Neural progenitor cell (in vitro differentiated cells): ENCODE measurements at places on chromosomes 1 and 21. TPM values are rescaled to one million over a fixed set of nuclear protein-coding genes. Genes with fewer than 3 reads are reported as not detected.

- H3K4me3 ChIP-seq = no peak overlapping the region
- H3K36me3 ChIP-seq = no peaks in the 10 kb centered on the region
- H3K4me1 ChIP-seq = no peaks in the 10 kb centered on the region
- H3K27me3 ChIP-seq = no peaks in the 10 kb centered on the region
- DNase-seq = no peak
- H3K27ac ChIP-seq = no peak overlapping the region
These were observed 19.6 kb upstream of the KCNQ4 start for GRCh38 chr1:40763742-40764532.

GRCh38 chr1:220783453-220783852, 3.3 kb upstream of the MTARC1 start:
- no peak overlapping the region for H3K4me3 ChIP-seq

DNA sequence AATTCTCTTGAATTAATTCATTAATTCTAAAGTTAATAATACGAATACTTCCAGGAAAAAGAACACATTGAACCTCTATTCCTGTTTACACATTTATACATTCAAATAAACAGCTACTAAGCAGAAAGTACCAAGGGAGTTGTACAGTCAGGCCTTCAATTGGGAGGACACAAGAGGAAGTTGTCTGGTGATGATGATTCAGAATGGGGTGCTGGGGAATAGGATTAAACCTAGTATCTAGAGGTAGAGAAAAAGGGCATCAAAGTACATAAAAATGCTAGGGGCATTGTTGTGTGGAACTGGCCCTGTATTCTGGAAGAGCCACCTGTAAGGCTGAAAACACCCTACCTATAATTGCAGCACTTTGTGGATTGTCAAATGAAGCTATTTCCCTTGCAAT, 71.7 kb upstream of the MROH9 start:
- DNase-seq = no peak
- no peak overlapping the region for H3K27ac ChIP-seq
- peaks cover under 1% of the 10 kb centered on the region for H3K4me1 ChIP-seq
- no peaks in the 10 kb centered on the region for H3K27me3 ChIP-seq
- no peak overlapping the region for H3K4me3 ChIP-seq

DNA sequence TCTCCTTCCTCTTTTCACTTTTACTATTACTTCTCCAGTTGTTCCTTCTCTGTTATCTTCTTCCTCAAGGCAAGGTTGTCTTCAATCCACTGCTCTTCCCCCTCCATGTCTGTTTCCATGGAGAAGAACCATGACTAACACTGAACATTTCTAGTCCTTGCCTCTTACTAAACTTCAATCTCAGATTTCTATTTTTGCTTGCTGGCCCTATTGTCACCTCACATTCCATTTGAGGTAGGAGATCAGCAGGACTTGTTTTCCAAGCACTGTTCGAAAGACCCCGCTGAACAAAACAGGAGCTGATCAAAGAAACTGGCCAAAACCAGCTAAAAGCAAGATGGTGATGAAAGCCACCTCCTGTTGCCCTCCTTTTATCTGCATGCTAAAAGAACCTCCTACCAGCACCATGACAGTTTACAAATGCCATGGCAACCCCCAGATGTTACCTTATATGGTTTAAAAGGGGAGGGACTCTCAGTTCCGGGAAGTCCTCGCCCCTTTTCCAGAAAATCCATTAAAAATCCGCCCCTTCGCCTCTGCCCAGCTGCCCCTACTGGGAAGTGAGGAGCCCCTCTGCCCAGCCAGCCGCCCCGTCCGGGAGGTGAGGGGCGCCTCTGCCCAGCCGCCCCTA, 22.6 kb downstream of the GON4L start:
- no peaks in the 10 kb centered on the region for H3K36me3 ChIP-seq

DNA sequence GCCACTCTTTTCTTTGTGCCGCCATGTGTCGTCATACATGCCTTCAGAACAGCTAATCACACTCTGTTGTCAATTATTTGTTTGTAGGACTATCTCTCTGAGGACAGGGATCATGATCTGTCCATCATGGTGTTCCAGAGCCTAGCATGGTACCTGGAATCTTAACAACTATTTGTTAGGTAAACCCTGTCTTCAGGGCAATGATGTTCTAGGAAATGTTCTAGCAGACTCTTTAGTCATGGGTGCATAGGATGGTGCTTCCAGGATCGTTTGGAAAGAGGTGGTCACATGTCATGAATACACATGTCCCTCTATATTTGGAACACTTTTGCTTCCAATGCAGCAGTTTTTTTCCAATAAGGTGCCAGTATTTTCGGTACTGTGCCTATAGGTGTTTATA, 18.2 kb upstream of the KIAA0040 start:
- no peaks in the 10 kb centered on the region for H3K27me3 ChIP-seq
- no peaks in the 10 kb centered on the region for H3K36me3 ChIP-seq
- no peak for DNase-seq
- no peak overlapping the region for H3K27ac ChIP-seq

- peaks cover 4% of the 10 kb centered on the region for H3K36me3 ChIP-seq
- H3K27ac ChIP-seq = peak overlapping the region; percentile 96
- DNase-seq = no peak
- H3K4me3 ChIP-seq = peak overlapping the region; percentile 74
- peaks cover 20% of the 10 kb centered on the region for H3K4me1 ChIP-seq
These were observed 754 bp downstream of the PRRC2C start for GRCh38 chr1:171486048-171486519.

GRCh38 chr21:39938086-39938625, 70.9 kb downstream of the PCP4 start:
- H3K4me1 ChIP-seq = no peaks in the 10 kb centered on the region
- H3K4me3 ChIP-seq = no peak overlapping the region
- H3K36me3 ChIP-seq = no peaks in the 10 kb centered on the region
- no peak for DNase-seq

- no peak for DNase-seq
- H3K4me3 ChIP-seq = no peak overlapping the region
- no peaks in the 10 kb centered on the region for H3K36me3 ChIP-seq
- H3K27me3 ChIP-seq = no peaks in the 10 kb centered on the region
- H3K27ac ChIP-seq = no peak overlapping the region
These were observed 64.9 kb upstream of the ARTN start for GRCh38 chr1:43868741-43869067.

DNA sequence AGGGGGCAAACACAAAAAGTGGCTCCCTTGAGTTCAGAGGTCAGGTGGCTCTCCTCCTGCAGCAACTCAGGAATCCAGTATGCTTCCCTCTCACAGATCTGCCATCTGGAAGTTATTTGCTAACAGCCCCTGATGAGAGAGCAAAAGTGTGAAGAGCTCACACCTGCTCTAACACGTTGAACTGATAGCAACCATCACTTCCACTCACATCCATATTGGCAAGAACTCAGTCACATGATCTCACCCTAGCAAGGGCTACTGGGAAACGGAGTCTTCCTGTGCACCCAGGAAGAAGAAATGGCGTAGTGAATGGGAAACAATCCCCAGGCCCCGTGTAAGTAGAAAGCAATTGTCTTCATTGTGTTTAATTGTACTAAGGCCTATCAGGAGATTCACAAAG, 20.7 kb upstream of the SLC45A1 start:
- no peaks in the 10 kb centered on the region for H3K36me3 ChIP-seq
- DNase-seq = no peak
- peaks cover 24% of the 10 kb centered on the region for H3K4me1 ChIP-seq
- no peaks in the 10 kb centered on the region for H3K27me3 ChIP-seq

DNA sequence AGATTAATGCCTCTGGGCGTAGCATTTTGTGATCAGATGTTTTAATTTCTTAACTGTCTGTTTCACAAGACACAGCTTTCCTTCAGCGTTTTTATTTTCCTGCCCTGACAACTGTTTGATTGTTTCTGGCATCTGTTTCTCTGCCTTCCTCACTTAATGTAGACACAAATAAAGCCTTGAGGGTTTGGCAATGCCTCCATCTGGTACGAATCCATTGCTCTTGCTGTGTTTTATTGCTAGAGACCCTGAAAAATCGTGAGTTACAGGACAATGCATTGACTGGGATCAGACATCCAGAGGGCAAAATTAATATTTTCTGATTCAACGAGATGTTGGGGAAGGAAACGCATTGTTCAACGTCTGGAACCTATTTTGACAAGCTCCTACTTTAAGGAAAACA, 363.5 kb downstream of the MRPL39 start:
- no peaks in the 10 kb centered on the region for H3K27me3 ChIP-seq
- no peaks in the 10 kb centered on the region for H3K36me3 ChIP-seq
- H3K4me1 ChIP-seq = no peaks in the 10 kb centered on the region
- no peak overlapping the region for H3K27ac ChIP-seq
- no peak overlapping the region for H3K4me3 ChIP-seq

GRCh38 chr1:221992427-221992826, 250.5 kb upstream of the DUSP10 start:
- H3K4me1 ChIP-seq = no peaks in the 10 kb centered on the region
- no peaks in the 10 kb centered on the region for H3K27me3 ChIP-seq
- no peak overlapping the region for H3K4me3 ChIP-seq
- H3K27ac ChIP-seq = no peak overlapping the region
- no peaks in the 10 kb centered on the region for H3K36me3 ChIP-seq

DNA sequence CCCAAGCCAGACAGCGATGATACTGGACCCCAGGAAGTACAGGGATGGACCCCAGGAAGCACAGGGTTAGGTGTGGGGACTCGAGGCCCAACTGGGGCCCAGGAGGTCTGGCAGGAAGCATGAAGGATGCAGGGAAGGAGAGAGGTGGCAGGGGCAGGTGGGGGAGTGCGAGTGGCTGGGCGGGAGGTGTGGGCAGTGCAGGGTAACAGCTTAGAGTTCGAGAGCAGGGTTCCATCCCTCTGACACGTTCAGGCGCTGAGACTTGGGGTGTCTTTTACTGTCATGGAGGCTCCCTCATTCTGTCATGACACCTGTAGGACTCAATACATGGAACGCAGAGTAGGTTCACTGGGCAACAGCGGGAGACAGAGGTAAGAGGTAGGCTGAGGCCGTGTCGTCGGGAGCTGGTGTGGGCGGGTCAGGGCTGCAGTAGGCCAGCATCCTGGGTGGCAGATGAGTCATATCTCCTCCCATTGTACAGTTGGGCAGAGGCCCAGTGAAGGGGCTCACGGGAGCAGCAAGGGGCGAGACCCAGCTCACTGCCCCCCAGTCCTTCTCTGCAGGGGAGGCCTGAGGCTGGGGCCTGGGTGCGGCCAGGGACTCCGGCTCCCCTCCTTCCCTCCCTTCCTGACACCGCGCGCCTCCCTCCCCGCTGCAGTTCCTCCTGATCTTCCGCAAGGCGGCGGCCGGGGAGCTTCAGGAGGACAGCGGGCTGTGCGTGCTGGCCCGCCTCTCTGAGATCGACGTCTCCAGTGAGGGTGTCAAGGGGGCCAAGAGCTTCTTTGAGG, 11.6 kb upstream of the CTRC start:
- H3K27ac ChIP-seq = no peak overlapping the region
- H3K4me3 ChIP-seq = no peak overlapping the region
- H3K36me3 ChIP-seq = no peaks in the 10 kb centered on the region
- no peaks in the 10 kb centered on the region for H3K4me1 ChIP-seq

DNA sequence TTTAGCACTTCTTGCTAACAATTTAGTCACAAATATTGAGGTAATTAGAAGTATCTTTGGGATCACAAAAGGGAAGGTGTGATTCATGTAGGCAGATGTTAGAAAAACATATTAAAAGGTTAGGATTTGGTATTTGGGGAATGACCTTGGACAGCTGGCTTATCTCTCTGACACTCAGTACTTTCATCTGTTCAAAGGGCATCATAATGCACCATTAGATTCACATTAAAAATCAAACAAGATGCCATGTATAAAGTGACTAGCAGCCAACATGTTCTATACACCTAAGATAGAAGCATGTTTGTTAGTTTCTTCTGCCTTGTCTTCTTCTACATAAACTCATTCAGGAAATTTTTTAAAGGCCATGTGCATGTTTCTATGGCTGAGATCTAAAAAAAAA, 56.5 kb upstream of the ESRRG start:
- H3K4me1 ChIP-seq = peaks cover 8% of the 10 kb centered on the region
- no peak for DNase-seq
- no peak overlapping the region for H3K27ac ChIP-seq
- no peak overlapping the region for H3K4me3 ChIP-seq

- no peaks in the 10 kb centered on the region for H3K4me1 ChIP-seq
- DNase-seq = no peak
- H3K27me3 ChIP-seq = no peaks in the 10 kb centered on the region
- H3K4me3 ChIP-seq = no peak overlapping the region
- no peaks in the 10 kb centered on the region for H3K36me3 ChIP-seq
These were observed 49.3 kb downstream of the TNN start for GRCh38 chr1:175116903-175117302.

GRCh38 chr1:15848929-15849774, 1.6 kb downstream of the SPEN start:
- peak overlapping the region; percentile 84 for H3K4me3 ChIP-seq
- peak overlapping the region; percentile 94 for H3K27ac ChIP-seq
- no peaks in the 10 kb centered on the region for H3K27me3 ChIP-seq
- H3K4me1 ChIP-seq = peaks cover 27% of the 10 kb centered on the region

- DNase-seq = no peak
- no peak overlapping the region for H3K4me3 ChIP-seq
- H3K27me3 ChIP-seq = no peaks in the 10 kb centered on the region
- no peaks in the 10 kb centered on the region for H3K36me3 ChIP-seq
- no peaks in the 10 kb centered on the region for H3K4me1 ChIP-seq
- no peak overlapping the region for H3K27ac ChIP-seq
These were observed 164.1 kb upstream of the POGK start for GRCh38 chr1:166675213-166675612.

GRCh38 chr1:63632110-63632509, 38.9 kb downstream of the PGM1 start:
- no peak for DNase-seq
- H3K36me3 ChIP-seq = no peaks in the 10 kb centered on the region
- H3K27me3 ChIP-seq = no peaks in the 10 kb centered on the region
- no peak overlapping the region for H3K4me3 ChIP-seq
- H3K27ac ChIP-seq = no peak overlapping the region

DNA sequence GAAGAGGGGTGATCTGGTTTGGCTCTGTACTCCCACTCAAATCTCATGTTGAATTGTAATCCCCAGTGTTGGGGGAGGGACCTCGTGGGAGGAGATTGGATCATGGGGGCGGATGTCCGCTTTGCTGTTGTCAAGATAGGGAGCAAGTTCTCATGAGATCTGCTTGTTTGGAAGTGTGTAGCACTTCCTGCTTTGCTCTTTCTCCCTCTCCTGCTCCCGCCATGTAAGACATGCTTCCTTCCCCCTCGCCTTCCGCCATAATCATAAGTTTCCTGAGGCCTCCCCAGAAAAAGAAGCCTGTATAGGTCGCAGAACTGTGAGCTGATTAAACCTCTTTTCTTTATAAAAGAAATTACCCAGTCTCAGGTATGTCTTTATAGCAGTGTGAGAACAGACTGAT, 27.9 kb downstream of the MYOM3 start:
- H3K27me3 ChIP-seq = no peaks in the 10 kb centered on the region
- no peaks in the 10 kb centered on the region for H3K36me3 ChIP-seq
- no peaks in the 10 kb centered on the region for H3K4me1 ChIP-seq
- no peak overlapping the region for H3K27ac ChIP-seq

GRCh38 chr1:167849666-167850065, 64.3 kb downstream of the ADCY10 start:
- H3K36me3 ChIP-seq = no peaks in the 10 kb centered on the region
- H3K27ac ChIP-seq = no peak overlapping the region
- no peaks in the 10 kb centered on the region for H3K4me1 ChIP-seq
- H3K27me3 ChIP-seq = no peaks in the 10 kb centered on the region
- DNase-seq = no peak
- H3K4me3 ChIP-seq = no peak overlapping the region

WNT9A gene
- 1.4 and 2.7 TPM in 2 replicates for total RNA-seq

C1orf115 gene
- 6.2 and 6.8 TPM in 2 replicates for total RNA-seq

BTBD19 gene
- 1.4 and 1.7 TPM in 2 replicates for total RNA-seq

CHRM3 gene
- total RNA-seq = 2.4 and 4.5 TPM in 2 replicates

CLDN14 gene
- total RNA-seq = not detected in 2 replicates

HPCAL4 gene
- 0.13 and 0.19 TPM in 2 replicates for total RNA-seq

MAP3K21 gene
- 4.2 and 5.4 TPM in 2 replicates for total RNA-seq

CD164L2 gene
- 1.5 and 1.6 TPM in 2 replicates for total RNA-seq

IFI16 gene
- total RNA-seq = 4.0 and 5.4 TPM in 2 replicates

ERICH3 gene
- 0.03 TPM in 1 of 2 replicates, not detected in the other for total RNA-seq

TRIM67 gene
- total RNA-seq = not detected in 2 replicates

MSH4 gene
- 0.09 TPM in 1 of 2 replicates, not detected in the other for total RNA-seq

FAM151A gene
- total RNA-seq = not detected in 2 replicates

DCST1 gene
- not detected in 2 replicates for total RNA-seq
